Dorsolateral prefrontal cortex (tissue), 122 donors: ENCODE measurements at places on chromosomes 2 and 18.

DNA sequence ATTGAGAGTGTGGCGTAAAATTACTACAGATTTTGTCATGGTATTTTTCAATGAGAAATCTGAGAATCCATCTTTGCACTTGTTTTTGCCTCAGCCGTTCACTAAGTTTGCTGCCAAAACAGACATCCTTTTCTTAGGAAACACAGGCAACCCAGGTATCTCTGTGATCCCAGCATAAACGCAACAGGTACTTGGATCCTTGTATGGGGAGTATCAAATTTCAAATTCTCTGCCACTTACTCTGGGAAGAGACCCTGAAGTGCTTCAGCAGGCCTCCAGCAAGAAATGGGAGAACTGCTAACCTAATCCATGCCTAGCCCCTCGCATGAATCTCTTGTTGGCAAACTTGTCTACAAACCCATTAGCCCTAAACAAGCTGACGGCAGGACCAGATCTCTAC, 83.1 kb downstream of the BCL11A start:
- DNase-seq = no peak

GRCh38 chr2:3756306-3756705, 52.9 kb downstream of the DCDC2C start:
- no peak for DNase-seq

GRCh38 chr2:102621630-102622029, 2.3 kb downstream of the SLC9A2 start:
- no peak for DNase-seq

DNA sequence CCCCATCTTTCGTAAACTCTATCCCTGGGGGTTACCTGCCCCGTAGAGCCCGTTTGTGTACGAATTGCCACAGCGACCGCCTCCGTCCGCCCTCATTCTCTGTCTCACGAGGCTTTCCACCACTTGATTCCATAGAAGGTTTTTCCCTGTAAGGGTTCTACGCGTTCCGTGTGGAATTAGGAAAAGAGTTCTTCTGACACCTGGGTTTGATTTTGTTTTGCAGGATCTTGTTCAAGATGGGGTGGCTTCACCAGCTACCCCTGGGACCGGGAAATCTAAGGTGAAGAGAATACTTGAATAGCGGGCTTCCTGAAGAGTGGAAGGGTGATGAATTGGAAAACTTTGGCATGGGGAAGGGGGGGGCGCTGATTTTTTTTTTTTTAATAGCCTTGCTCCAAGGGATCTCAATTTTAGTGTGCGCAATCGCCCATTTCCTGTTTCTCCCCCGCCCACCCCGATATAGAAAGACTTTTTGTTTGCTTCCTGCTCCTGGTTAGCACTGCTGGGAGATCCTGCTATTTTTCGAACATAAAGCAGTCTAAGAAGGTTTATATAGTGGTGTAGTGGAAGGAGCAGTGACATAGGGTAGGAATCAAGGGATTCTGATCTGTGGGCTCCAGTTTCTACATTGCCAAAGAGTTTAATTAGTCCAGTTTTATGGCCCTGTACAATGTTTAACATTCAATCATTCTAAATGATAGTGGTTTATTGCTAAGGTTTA, 564 bp downstream of the GCC2 start:
- DNase-seq = no peak
